ENCODE measurements at places on chromosomes 11 and 22.

DNA sequence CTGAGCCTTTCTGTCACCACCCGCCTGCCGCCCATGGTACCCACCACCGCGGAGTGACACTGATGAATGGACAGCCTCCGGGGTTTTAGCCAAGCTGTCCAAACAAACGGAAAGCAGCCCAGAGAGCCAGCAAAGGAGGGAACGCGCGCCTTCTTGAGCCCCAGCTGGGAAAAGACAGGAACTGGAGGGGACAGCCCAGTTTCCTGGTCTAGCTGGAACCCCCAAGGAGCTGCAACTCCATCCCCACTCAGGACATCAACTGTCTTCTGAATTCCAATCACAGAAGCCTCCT lies 33.7 kb downstream of the SHISAL1 start:
- DNase-seq = no peak

DNA sequence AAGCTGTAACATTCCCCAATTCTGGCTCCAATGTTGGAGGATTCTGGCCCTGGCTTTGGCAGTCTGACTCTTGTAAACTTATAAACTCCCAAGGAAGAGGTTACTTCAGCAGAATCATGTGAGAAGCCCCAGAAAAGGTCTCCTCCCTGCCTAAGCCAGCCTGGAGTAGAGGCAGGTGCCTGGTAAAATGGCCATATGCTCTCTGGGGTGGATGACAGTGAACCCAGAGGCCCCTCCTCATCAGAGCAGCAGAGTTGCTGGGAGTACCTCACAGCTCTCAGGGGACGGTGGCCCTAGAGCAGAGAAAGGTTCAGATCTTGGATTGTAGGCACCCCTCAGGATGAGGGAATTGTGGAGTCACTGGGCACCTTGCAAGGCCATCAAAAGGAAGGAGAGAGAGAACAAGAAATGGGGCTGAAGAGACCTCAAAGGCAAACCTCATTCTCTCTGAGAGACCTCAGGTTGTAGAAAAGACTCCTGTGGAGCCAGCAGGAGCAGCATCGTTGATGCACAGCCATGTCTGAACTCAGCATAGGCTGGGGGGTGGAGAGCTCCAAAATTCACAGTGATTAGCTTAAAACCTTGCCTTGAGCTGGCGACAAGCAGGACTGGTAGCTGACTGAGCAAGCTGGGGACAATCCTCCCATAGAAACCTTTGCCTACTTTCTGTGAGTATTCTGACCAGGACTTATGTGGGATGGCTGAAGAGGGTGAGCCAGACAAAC lies 4.9 kb upstream of the P2RY6 start:
- no peak for DNase-seq

DNA sequence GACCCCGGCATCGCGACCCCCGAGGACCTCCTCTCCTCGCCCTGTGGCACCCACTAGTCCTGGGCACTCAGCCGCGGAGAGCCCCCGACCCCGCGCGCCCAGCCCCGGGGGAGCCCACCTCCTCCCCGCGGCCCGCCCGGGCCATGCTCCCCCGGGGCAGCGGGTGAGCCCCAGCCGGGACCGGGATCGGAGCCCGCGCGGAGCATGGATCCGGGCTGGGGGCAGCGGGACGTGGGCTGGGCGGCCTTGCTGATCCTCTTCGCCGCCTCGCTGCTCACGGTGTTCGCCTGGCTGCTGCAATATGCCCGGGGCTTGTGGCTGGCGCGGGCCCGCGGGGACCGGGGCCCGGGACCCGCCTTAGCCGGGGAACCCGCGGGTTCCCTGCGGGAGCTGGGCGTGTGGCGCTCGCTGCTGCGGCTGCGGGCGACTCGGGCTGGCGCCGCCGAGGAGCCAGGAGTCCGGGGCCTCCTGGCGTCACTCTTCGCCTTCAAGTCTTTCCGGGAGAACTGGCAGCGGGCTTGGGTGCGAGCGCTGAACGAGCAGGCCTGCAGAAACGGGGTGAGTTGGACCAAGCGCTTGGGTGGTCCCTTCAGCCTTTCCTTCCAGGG lies 498 bp downstream of the C2CD2L start:
- DNase-seq = no peak

DNA sequence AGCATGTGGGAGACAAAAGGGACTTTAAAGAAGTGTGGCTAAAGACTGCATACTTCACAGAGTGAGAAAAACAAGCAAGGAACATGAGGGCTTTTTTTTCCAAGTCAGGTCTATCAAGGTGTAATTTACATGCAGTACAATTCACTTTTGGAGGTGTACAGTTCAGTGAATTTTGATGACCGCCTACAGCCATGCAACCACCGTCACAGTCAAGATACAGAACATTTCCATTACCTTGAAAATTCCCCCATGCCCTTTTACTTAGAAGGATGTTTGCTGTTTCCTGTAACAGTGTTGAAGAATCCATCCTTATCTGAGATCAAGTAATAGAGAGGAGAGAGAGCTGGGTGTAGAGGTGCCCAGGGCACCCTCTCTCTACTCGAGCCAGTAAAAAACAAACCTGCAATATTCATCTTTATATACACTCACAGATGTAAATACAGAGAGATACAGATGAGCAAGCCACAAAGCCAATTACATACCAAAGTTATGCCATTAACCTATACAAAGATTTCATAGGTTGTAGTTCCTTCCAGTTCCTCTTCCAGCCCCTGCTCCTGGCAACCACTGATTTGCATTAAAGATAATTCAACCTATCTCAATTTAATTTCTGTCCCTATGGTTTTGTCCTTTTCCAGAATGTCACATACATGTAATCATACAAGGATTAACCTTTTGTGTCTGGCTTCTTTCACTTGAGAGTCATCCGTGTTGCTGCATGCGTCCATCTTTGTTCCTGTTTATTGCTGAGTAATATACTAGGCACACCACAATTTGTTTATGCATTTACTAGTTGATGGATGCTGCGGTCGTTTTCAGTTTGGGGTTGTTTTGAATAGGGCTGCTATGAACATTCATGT lies 35.0 kb upstream of the RASD2 start:
- DNase-seq = no peak

- peak; percentile 7 for DNase-seq
Observed at GRCh38 chr11:110022548-110022947, 70.6 kb upstream of the ZC3H12C start.

DNA sequence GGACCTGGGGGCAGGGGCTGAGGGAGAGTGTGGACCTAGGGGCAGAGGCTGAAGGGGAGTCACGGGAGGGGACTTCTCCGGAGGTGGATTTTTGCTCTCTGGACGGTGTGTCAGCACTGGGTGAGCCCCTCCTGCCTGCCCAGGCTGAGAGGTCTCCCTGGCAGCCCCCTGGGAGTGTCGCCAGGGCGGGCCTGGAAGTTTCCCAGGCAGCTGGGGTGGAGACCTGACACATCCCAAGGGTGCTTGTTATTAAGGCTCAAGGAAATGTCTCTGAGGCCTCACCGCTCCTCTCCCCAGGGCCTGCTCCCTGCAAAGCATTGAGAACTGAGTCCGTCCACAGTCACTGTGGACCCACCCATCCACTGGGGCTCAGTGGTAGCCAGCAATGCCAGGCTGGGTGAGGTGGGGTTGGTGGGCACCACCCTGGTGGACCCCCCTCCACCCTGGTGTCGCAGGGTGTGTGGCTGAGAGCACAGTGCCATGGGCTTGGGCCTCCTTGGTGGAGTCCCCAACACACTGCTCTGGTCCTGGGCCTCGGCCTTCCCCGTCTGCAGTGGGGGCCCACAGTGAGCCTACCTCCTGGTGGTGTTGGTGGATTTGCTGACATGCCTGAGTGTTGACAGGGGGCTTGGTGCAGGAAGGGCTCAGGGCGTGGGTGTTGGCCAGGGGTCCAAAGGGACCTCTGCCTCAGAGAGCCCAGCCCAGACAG lies 2.5 kb downstream of the CD81 start:
- DNase-seq = no peak

- DNase-seq = no peak
Observed at GRCh38 chr11:2816523-2816922, 69.1 kb downstream of the CDKN1C start.

DNA sequence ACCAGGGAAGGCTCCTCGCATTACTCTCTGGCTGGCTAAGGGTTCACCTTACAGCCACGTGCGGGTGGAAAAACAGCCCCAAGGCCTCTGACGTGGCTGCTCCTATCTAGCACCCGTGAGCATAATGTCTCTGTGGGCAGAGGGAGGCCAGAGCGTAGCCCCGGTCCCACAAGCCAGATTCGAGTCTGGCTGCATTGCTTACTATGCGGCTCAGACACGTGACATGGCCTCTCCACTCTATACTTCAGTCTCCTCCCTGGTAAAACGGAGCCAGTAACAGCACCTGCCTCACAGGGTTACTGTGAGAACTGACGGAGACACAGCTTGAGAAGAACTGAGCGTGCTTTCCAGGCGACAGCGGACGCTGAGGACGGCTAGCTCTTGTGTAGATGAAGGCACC lies 105.8 kb upstream of the BID start:
- no peak for DNase-seq

- no peak for DNase-seq
Observed at GRCh38 chr11:44602891-44603310, 37.4 kb downstream of the CD82 start.

DNA sequence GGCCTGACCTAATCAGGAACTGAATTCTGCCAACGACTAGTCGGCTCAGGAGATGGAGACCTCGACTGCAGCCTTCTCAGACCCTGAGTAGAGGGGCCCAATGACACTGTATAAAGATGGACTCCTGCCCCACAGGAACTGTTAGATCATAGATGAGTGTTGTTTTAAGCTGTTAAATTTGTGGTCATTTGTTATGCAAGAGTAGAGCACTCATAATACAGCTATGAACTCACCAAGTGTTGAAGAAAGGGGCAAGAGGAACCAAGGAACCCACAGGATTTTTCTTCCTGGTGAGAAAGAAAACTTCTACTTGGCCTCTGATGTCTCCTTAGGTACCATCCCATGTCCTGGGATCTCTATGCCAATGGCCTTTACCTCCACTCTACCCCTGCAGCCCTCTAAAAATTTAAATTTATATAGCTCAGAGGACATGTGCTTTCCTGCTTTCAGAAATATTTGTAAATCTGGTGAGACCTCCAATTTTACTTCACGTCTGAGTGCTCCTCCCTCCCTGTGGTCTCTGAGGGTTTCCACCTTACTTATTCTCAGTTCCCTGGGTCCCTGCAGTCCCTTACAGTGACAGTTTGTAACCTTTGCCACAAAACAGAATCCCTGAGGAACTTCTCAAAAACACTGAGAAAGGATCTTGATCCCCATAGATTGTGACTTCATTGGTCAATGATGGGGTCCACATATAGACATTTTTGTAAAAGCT lies 256.3 kb upstream of the ARHGAP20 start:
- peak; percentile 19 for DNase-seq

DNA sequence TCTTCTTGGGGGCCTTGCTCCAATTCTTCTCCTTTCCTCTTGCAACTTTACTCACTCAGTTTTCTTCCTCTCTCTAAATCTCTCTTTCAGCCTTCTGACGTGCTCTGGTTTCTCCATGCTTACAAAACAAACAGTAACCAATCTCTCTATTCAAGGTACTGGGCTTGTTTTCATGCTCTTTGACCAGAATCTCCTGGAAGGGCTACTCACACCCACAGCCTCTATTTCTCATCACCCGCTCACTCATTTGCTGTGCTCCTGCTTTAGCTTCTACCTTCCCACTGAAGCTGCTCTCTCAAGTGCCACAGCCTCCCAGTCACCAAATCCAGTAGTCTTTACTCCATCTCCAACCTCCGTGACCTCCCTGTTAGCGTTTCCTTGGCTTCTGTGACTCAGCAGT lies 60.4 kb downstream of the SERGEF start:
- no peak for DNase-seq

DNA sequence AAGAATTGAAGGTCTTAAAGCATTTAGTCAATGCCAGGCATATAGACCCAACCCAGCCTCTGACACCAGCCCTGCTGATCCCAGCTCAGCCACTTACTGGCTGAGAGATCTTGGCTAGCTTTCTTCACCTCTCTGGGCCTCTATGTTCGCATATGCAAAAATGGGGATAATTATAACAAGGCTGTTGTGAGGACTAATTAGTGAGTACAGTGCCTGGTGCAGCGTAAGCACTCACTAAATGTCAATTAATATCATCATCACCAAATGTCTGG lies 10.5 kb downstream of the CHST1 start:
- DNase-seq = no peak

DNA sequence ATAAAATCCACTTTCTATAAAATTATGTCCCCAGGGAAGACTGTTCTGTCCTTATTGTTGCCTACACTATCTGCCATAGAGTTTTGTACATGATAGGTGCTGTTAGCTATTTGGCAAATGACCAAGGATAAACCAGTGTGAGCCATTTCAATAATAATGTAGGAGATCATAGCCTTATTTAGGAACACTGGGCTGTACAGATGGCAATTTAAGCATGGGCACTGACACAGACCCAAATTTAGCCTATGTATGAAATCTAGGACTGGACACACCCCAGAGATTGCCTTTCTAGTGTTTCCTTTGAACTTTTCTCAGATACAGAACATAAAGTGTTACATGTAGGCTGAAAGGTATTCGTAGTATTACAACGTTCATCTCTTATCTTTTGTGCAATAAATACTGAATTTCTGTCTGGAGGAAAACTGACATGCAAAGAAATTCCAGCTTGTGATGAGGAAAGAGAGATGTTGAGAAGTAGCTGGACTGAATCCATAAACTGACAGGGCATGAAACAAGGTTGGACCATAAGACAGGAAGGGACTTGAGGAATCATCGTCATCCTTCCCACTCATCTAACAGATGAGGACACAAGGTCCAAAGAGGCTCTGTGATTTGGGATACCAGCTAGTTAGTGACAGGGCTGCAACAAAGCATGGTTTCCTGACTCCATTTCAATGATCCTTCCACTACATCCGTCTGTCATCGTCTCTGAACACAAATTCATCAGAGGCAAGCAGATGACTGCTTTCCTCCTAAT lies 60.3 kb downstream of the TMPRSS5 start:
- DNase-seq = no peak

GRCh38 chr22:45200230-45200629 lies 36.5 kb downstream of the NUP50 start:
- no peak for DNase-seq

DNA sequence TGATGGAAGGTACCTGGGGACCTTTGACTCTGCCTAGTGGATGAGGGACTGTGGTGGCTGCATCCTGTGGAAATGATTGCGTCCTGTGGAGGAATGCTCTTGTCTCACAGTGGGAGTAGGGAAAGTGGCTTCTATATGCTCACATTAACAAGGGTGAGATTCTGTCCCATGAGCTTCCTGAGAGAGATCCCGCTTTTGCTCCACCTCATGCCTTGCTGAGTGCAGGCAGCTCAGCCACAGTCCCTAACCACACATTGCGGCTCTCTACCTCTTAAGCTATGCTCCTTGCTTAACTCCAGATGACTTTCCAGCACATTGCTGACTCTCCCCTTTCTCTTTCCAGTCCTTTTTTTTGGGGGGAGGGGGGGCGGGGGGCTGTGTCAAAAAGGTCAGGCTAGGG lies 45.0 kb downstream of the TEAD1 start:
- peak; percentile 39 for DNase-seq

DNA sequence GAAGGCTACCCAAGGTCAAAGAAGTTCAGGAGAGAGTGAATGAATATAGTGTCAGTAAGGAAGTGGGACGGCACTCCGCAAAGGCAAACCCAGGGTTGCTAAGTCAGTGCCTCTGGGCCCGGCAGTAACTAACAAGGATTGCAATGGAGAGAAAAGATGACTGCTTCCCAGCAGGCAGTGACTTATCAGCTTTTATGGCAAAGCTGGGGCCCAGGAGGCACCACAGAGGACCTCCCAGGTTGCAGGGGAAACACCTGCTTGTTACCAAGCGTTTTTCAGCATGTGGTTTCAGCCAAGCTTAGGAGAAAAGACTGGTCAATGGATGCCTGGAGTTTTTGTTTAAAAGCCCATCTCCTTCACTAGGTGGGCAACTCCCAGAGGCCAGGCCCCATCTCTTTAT lies 11.3 kb downstream of the CACNG2 start:
- DNase-seq = no peak
